ENCODE measurements at places on chromosomes 5 and 9.

DNA sequence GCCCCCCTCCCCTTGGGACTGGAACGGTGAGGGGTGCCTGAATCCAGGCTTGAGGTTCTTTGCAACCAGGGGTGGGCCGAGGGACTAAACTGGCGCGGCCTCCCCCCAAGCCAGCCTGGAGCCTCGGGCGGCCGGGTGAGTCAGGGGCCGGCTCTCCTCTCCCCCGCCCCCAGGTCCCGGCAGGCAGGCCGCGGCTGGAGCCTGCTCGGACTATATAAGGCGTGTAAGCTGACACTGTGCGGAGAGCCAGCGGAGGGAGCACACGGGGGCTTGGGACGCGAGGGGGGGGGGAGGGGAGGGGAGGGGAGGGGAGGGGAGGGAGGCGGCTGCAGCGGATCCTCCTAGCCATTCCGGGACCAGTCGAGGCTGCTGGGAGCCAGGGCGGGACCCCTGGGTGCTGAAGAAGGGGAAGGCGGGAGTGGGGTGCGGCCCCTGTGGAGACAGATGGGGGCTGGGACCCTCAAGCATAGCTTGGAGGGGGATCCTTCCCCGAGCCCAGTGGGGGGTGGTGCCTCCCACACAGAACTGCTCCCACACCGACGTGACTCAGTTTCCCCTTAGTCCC is 595 bp downstream of the PDLIM7 start:
- DNase-seq = no peak

- DNase-seq = no peak
Observed at GRCh38 chr9:135664266-135664665, 1.2 kb downstream of the LCN9 start.

GRCh38 chr5:40483316-40483715 is 196.4 kb upstream of the PTGER4 start:
- no peak for DNase-seq

GRCh38 chr5:110201791-110202190 is 512.1 kb downstream of the MAN2A1 start:
- no peak for DNase-seq

DNA sequence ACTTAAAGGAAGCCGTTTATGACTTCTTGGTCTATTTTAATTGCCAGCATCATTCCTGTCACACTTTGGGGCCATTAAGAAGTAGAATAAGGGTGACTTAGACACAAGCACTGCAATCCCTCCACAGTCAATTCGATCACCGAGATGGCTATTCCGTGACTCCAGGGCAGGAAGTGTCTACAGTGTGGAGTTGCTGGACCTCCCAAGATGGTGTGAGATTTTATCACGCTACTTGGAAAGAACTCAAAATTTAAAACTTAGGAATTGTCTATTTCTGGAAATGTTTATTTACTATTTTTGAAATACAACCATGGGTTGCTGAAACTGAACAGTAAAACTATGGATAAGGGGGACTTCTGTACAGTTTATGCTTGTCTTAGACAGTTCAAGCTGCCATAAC is 6.2 kb downstream of the FBXL7 start:
- no peak for DNase-seq

DNA sequence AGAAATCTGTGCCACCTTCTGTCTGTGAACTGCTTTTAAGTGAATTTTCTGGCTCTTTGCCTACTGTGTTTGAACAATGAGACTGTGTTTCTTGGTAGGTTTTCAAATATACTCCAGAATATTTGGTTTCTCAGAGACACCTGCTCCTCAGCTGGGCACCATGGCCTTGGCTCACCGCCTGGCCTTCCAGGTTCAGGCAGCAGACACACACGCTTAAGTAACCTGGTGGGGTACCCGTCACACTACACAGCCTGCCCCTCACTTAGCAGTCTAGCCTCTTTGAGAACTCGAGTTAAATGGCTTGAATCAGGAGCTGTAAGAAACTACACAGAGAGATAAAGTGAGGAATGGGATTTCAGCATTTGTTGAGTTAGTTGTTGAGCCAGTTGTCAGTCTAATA is 530.5 kb downstream of the MTRR start:
- no peak for DNase-seq
